ENCODE measurements at places on chromosomes 2 and 18. TPM values are rescaled to one million over a fixed set of nuclear protein-coding genes. Genes with fewer than 3 reads are reported as not detected.

- no peaks in the 10 kb centered on the region for H3K27me3 ChIP-seq
- DNase-seq: no peak
- peaks cover 8% of the 10 kb centered on the region for H3K4me1 ChIP-seq
- H3K27ac ChIP-seq: no peak overlapping the region
- H3K36me3 ChIP-seq: no peaks in the 10 kb centered on the region
Observed at GRCh38 chr2:240574386-240575100, 6.3 kb downstream of the RNPEPL1 start.

The NPHP1 gene
- 2.1 TPM for total RNA-seq

- H3K27ac ChIP-seq: no peak overlapping the region
- H3K4me1 ChIP-seq: peaks cover 5% of the 10 kb centered on the region
- H3K27me3 ChIP-seq: no peaks in the 10 kb centered on the region
- DNase-seq: no peak
- H3K36me3 ChIP-seq: no peaks in the 10 kb centered on the region
- no peak overlapping the region for H3K4me3 ChIP-seq
Observed at GRCh38 chr18:32769586-32770053, 3.2 kb downstream of the KLHL14 start.

DNA sequence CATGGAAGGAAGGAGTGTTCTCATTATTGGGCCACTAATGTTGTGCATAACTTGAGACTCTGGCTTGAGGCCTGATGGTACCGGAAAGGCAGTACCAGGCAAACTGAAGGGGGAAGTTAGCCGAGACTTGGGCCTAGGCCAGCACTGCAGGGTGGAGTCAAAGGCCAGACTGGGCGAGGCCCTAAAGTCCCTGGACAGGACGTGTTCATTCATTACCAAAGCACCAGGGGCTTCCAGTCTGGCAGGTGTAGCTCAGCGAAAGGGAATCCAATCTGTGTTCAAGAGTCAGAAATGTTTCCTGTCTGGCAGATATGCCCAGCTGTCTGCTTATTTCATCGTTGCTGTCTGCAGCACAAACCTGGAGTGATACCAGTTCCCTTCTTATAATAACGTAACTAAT lies 4.7 kb upstream of the ITSN2 start:
- H3K27ac ChIP-seq: peak overlapping the region; percentile 66
- H3K27me3 ChIP-seq: no peaks in the 10 kb centered on the region

- H3K4me1 ChIP-seq: no peaks in the 10 kb centered on the region
- no peak overlapping the region for H3K4me3 ChIP-seq
- no peaks in the 10 kb centered on the region for H3K27me3 ChIP-seq
- no peak for DNase-seq
- no peaks in the 10 kb centered on the region for H3K36me3 ChIP-seq
- H3K27ac ChIP-seq: no peak overlapping the region
Observed at GRCh38 chr2:171237751-171238505, 77.2 kb upstream of the TLK1 start.

The ABCG8 gene
- 0.06 TPM for total RNA-seq

- no peak for DNase-seq
- H3K4me1 ChIP-seq: peaks cover under 1% of the 10 kb centered on the region
- H3K27me3 ChIP-seq: no peaks in the 10 kb centered on the region
- H3K4me3 ChIP-seq: no peak overlapping the region
- no peaks in the 10 kb centered on the region for H3K36me3 ChIP-seq
- H3K27ac ChIP-seq: no peak overlapping the region
Observed at GRCh38 chr2:239108459-239108858, 260.6 kb downstream of the TWIST2 start.

GRCh38 chr2:128390256-128390990 lies 71.8 kb upstream of the HS6ST1 start:
- H3K4me1 ChIP-seq: no peaks in the 10 kb centered on the region
- no peak overlapping the region for H3K4me3 ChIP-seq
- H3K36me3 ChIP-seq: no peaks in the 10 kb centered on the region
- no peaks in the 10 kb centered on the region for H3K27me3 ChIP-seq
- DNase-seq: no peak
- H3K27ac ChIP-seq: no peak overlapping the region

- no peaks in the 10 kb centered on the region for H3K36me3 ChIP-seq
- DNase-seq: no peak
- H3K27ac ChIP-seq: no peak overlapping the region
- H3K4me3 ChIP-seq: peak overlapping the region; percentile 55
Observed at GRCh38 chr2:233853883-233854240, 473 bp downstream of the HJURP start.

GRCh38 chr2:100038011-100038410 lies 104.4 kb downstream of the AFF3 start:
- no peaks in the 10 kb centered on the region for H3K36me3 ChIP-seq
- no peaks in the 10 kb centered on the region for H3K4me1 ChIP-seq
- no peaks in the 10 kb centered on the region for H3K27me3 ChIP-seq
- H3K4me3 ChIP-seq: no peak overlapping the region
- no peak for DNase-seq
- no peak overlapping the region for H3K27ac ChIP-seq

DNA sequence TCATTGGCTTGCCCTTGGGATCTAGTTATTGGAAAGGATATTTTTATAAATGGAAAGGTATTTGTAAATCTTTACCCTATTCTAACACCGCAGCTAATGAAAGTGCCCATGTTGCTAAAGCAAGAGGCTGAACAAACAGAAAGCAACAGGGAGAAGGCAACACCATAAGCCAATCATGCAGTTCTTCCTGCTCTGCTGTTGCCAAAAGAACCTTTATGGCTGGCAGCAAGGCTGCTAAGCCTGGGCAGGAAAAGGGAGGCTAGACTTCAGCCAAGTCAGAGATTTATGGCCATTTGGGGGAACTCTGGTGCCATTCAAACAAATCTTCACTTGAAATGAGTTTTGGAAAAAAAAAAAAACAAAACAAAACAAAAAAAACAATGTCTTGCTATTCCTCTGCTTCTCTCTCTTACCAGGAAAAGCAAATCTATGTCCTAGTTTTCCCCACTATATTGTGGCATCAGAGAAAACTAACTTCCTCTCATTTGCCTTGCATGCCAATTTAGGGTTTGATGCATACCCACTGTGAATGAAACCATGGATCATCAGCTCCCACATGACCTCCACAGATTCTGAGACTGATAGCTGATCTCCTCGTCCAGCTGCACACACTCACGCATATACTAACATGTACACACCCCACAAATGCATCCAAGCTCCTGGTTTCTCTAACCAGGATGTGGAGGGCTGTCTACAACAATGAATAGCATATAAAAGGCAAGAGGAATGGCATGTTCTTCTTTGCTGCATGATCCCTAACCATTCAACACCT lies 179.3 kb downstream of the C1D start:
- H3K27ac ChIP-seq: no peak overlapping the region
- H3K36me3 ChIP-seq: no peaks in the 10 kb centered on the region
- H3K4me1 ChIP-seq: no peaks in the 10 kb centered on the region
- no peak for DNase-seq

DNA sequence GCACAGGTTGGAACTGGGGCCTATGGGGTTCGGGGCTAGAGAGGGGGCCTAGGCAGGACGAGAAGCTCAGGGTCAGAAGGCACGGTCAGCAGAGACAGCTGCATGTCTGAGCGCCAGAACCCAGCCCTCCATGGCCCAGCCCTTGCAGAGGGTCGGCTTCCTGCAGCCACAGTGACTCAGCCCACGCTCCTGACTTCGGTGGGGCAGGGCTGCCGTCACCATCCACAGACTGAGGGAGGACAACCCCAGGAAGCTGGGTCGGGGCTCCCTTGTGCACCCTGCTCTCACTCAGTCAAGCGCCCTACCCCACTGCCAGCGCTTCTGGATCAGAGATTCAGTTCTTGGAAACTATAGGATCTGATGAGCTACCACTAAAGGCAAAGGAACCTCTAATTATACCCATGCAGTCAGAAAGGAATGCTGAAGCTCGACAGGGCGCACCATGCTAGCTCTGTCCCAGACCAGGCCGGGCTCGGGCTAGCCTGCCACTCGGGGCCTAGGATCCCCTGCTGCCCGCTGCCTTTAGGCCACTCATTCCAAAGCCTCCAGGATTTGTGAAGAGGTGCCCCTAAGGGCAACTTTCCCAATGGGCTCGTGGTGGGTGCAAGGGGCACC lies 3.0 kb downstream of the ACTR1B start:
- DNase-seq: no peak
- no peak overlapping the region for H3K4me3 ChIP-seq
- no peaks in the 10 kb centered on the region for H3K27me3 ChIP-seq
- H3K4me1 ChIP-seq: peaks cover 13% of the 10 kb centered on the region
- no peak overlapping the region for H3K27ac ChIP-seq

GRCh38 chr2:160264308-160264707 lies 64.2 kb upstream of the ITGB6 start:
- no peaks in the 10 kb centered on the region for H3K27me3 ChIP-seq
- H3K4me3 ChIP-seq: no peak overlapping the region
- H3K36me3 ChIP-seq: no peaks in the 10 kb centered on the region
- no peak overlapping the region for H3K27ac ChIP-seq
- no peak for DNase-seq

The MSTN gene
- 0.08 TPM for total RNA-seq

- no peaks in the 10 kb centered on the region for H3K4me1 ChIP-seq
- no peak overlapping the region for H3K4me3 ChIP-seq
- H3K36me3 ChIP-seq: no peaks in the 10 kb centered on the region
- H3K27ac ChIP-seq: no peak overlapping the region
- DNase-seq: no peak
Observed at GRCh38 chr18:37538526-37539205, 26.9 kb downstream of the CELF4 start.

DNA sequence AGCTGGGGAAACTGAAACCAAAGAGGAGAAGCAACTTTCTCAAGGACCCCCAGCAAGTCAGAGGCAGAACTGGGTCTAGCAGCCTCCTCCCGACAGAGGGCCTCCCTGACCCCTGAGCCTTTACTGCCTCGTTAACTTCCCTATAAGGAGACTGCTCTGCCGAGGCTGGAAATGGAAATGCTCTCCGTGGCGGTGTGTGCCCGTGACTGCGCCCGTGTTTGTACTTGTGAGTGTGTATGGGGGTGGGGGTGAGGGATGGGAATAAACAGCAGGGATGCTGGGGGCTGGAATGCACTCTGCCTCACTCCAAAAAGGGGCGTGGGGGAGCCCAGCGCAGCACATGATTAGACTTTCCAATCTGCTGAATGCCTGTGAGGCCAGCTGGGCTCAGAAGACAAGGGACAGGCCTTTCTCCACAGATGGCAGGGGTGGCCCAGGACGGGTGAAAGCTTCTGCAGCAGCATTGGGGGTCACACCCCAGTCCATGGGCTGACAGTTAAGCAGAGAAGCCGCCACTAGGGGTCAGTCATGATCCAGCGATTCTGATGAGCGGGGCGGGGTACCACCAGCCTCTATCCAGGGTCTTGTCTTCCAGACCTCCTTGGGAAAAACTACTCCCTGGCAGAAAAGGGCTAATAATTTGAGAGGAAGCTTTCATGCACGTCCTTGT lies 26.8 kb downstream of the MPHOSPH10 start:
- H3K36me3 ChIP-seq: no peaks in the 10 kb centered on the region
- DNase-seq: peak; percentile 26
- no peak overlapping the region for H3K27ac ChIP-seq
- no peaks in the 10 kb centered on the region for H3K4me1 ChIP-seq
- H3K4me3 ChIP-seq: no peak overlapping the region

The MOB4 gene
- 6.6 TPM for total RNA-seq

DNA sequence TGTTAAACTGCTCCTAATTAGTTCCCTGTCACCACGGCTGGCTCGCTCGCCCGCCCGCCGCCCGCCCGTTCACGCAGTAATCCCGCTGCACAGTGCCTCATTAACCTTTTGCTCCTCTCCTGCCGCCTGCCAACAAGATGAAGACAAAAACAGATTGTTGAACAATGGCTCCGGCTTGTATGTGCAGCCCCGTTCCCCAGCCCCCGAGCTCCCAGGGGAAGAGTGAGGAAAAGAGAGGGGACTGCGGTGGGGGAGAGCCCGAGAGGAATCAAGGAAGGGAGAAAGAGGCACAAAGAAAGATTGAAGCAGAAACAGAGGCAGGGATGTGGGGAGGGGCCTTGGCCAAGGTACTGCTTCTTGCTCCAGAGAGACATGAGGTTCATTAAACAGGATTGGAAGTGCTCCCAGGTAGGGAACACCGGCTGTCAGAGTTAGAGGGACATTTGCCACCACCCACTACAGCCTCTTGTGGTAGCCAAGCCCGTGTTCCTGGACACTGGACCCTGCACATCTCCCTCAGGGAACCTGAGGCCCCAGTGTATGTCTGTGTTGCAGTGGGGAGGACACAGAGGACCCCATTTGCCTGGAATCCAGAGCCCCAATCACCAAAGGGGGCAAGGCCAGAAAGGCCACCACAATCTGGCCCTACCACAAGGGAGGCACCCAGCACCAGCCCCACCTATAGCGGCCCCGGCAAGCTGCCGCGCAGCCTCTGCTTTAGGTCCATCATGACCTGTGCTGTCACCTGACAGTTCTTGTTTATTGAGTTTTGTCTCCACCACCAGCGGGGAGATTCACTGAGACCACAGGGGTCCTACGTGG lies 38.1 kb downstream of the EMX1 start:
- H3K27ac ChIP-seq: no peak overlapping the region
- no peaks in the 10 kb centered on the region for H3K27me3 ChIP-seq
- DNase-seq: no peak
- H3K4me3 ChIP-seq: no peak overlapping the region
- H3K36me3 ChIP-seq: no peaks in the 10 kb centered on the region

GRCh38 chr2:2913601-2914120 lies 464.0 kb downstream of the EIPR1 start:
- H3K36me3 ChIP-seq: no peaks in the 10 kb centered on the region
- no peaks in the 10 kb centered on the region for H3K27me3 ChIP-seq
- H3K27ac ChIP-seq: no peak overlapping the region
- no peak for DNase-seq
- H3K4me1 ChIP-seq: no peaks in the 10 kb centered on the region

- no peaks in the 10 kb centered on the region for H3K4me1 ChIP-seq
- DNase-seq: no peak
- no peaks in the 10 kb centered on the region for H3K36me3 ChIP-seq
Observed at GRCh38 chr2:220348206-220348605, 720.8 kb downstream of the SLC4A3 start.
